ENCODE measurements at places on chromosomes 3 and 15.
A peak's percentile ranks its signal among the peaks of the same experiment; 100 is the strongest.

DNA sequence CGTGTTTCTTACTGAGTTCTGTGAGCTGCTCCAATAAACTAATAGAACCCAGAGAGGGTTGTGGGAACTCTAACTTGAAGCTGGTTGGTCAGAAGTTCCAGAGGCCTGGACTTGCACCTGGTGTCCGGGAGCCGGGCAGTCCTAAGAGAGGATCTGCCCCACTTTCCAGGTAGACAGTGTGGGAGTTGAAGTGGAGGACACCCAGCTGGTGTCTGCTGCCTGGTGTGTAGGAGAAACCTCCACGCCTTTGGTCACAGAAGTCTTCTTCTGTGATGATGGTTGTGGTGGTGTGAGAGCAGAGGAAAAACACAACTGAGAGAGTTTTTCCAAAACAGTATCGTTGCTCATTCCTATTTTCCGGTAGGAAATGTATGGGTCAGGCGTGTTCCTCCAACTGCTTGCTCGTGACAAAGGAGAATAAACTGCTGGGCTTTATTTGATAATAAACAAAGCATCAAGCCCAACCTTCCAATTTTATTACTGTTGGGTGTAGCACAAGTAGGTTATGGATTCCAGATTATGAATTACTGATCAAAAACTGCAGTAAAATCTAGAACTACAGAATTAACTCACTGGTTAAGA, 137.0 kb downstream of the KLF13 start:
- DNase-seq = peak; percentile 41

DNA sequence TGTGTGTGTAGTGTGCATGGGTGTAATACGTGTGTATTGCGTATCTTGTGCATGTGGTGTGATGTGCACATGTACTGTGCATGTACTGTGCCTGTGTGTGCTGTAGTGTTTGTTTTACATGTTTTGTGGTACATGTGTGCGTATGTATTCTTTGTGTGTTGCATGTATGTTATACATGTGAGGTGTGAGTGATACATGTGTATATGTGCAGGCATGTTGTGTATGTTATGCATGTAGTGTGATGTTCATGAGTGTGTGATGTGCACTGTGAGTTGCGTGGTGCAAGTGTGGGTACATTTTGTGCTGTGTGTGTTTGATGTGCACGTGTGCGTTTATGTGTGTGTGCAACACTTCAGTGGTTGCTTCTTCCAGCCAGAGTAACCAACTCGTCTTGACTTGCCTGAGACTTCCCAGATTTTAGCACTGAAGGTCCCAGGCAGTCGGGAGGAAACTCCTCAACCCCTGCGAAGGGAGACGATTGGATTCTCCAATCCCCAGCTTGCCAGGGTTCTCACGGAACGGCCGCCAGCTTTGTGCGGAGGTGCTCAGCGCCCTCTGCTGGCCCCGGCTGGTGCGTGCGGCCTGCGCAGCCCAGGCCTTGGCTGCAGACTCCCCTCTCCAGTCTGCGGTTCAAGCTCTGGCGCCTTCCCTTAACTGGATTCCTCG, 3.6 kb downstream of the GALNT15 start:
- peak; percentile 88 for DNase-seq

DNA sequence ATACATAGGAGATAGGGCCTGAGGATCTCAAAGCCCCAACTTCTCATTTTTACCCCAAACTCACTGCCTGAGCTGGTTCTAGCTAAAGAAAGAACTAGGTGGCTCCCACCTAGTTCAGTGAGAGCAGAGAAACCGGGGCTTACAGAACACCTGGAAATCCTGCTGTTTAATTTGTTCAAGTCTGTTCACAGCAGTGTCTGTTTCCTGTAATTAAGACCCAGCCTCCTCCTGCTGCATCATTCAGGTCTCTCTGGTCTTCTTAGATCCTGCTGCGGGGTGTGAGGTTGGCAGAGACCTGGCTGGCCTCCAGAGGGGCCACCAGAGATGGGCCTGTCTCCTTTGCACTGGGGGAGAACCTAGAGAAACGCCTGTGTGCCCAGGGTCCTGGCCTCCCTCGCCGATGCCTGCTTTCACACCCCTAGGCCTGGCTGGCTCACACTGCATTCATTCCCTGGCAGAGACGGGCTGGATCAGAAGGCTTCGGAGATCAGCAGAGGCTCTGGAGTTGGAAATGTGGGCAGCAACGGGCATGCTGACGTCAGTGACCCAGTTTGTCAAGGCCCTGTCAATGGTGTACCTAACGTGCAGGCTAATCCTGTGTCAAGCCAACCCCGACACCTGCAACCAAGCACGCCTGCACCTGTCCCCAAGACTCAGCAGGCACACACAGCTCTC, 4.9 kb upstream of the CHRNA3 start:
- DNase-seq = no peak

GRCh38 chr3:71299160-71299559, 284.4 kb downstream of the FOXP1 start:
- DNase-seq = no peak

DNA sequence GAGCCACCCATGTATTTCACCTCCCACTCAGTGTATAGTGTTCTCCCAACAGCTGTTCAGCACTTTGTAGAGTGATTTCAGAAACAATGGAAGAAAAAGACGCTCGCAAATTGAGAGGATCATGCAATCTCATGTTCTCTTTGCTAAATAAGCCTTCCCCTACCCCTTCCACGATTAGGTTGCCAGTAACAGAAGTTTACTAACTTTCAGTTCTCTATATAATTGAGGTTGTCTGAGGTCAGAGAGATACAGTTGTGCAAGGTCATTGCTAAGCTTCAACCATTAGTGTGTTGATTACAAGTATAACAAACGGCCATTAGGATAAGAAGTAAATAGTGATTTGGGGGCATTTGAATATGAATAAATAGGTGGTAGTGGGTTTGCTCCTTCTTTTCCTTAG, 99.6 kb downstream of the TUSC7 start:
- DNase-seq = no peak

DNA sequence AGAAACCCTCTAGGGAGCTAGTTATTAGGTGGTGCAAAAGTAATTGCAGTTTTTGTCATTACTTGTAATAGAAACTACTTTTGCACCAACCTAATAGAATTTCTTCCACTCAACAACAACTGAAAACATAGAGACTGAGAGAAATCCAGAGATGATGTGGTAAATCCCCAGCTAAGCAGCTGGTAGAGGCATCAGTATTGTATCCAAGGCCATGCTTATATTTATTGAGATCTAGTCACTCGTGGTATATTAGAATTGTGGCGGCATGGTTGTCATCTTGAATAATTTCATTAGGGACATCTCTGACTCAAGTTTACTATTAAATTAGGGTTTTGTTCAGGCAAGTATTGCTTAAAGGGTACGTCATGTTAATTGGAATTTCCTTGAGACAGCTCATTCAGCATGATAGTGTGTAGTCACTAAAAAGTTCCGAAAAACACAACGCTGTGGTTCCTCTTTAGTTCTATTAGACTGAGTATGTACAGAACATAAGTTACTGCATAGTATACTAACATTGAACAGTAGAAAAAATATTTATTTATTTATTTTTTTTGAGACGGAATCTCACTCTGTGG, 35.3 kb downstream of the PAK2 start:
- no peak for DNase-seq

DNA sequence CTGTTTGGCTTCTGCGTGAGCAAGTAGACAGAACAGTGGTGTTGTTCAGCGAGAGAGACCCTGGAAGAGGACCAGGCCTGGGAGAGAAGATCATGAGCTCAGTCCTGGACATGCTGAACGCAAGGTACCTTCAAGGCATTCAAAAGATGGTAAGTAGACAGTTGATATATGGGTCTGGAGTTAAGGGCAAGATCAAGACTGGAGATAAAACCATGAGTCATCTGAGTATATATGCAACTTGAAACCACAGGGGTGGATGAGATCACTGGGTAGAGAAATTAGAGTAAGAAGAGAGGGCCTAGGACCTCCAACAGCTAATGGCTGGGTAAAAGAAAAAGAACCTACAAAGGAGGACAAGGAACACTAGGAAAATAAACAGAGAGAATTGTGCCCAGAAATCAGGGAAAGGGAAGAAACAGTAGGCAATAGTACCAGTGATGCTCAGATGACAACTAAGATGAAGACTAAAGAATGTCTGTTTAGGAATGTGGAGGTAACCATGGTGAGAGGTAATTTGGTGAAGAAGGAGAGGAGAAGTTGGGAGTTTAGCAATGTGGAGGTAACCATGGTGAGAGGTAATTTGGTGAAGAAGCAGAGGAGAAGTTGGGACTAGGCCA, 343.2 kb upstream of the ADAMTS9 start:
- no peak for DNase-seq

DNA sequence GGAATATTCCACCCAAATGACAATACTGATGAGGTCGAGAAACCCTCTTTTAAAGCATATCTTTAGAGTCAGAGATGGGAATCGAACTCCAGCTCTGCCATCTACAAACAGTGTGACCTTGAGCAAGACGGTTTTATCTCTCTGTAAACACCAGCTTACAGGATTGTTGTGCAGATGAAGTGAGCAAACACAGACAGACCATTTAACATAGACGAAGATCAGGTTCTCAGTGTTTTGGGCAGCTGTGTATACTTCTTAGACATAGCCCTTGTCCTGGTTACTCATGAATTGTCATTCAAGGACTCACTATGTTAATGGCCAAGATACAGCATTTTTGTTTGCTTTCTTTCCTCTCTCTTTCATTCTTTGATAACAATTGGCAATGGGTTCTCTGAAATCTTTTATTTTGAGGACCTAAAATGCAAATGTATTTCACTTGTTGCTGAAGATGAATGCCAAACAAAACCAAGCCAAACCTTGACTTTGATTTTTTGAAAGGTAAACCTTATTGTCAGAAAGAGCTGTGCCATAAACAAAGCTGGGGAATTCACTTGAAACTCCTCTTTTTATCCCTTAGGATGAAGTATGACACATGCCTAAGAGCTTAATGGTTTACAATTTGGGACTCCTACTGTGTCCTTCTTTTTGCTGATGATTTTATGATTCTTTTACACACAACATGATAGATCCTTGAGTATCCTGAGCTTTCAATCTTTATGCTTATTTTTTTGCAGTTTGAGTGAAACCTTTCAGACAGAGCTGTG, 250.0 kb upstream of the PDZRN3 start:
- DNase-seq = no peak

DNA sequence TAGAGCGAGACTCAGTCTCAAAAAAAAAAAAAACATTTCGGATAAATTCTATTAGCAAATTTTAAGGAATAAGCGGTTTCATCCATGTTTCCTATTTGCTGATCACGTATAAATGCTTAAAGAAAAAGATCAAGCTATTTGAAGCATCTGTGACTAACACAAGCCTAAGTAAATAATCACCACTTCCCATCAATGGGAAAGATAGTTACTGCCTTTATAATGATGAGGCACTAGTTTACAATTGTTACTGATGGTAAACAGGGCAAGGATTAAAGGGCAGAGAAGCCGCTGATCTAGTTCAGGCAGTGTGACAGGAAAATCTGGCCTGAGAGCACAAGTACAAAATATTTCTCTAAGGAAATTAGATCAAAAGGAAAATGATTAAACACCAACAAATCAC, 13.7 kb downstream of the CLPX start:
- no peak for DNase-seq

Data from ascending aorta (tissue), 2 donors.